ENCODE measurements at places on chromosomes 6 and 20. TPM values are rescaled to one million over a fixed set of nuclear protein-coding genes. Genes with fewer than 3 reads are reported as not detected.

Gene PKIB
- polyA plus RNA-seq, result not detected

Gene LPA
- not detected for polyA plus RNA-seq

Gene BHLHE23
- not detected for polyA plus RNA-seq

Gene SCAND1
- polyA plus RNA-seq, result 124 TPM

Gene SLC32A1
- polyA plus RNA-seq, result not detected

Gene ACSS1
- polyA plus RNA-seq, result 47.2 TPM

Gene GPR6
- polyA plus RNA-seq, result not detected

Gene SLC22A7
- not detected for polyA plus RNA-seq

Gene SMLR1
- polyA plus RNA-seq, result not detected

Gene TRIM15
- polyA plus RNA-seq, result not detected

Gene RING1
- 3.4 TPM for polyA plus RNA-seq

Gene DEFB126
- not detected for polyA plus RNA-seq

Gene TMEM170B
- polyA plus RNA-seq, result 0.38 TPM

Gene SLC22A16
- not detected for polyA plus RNA-seq

Gene POM121L2
- not detected for polyA plus RNA-seq

Gene FOXQ1
- polyA plus RNA-seq, result not detected

Gene PLN
- polyA plus RNA-seq, result 0.09 TPM

Gene ZNF391
- 1.8 TPM for polyA plus RNA-seq

Gene SSTR4
- polyA plus RNA-seq, result not detected

Gene RNF144B
- polyA plus RNA-seq, result 3.1 TPM

Gene EFCAB8
- polyA plus RNA-seq, result not detected

Gene FABP7
- polyA plus RNA-seq, result not detected

Gene SCRT2
- polyA plus RNA-seq, result not detected

Gene CCDC170
- not detected for polyA plus RNA-seq

Gene PRL
- not detected for polyA plus RNA-seq

Gene KIAA1586
- 10.4 TPM for polyA plus RNA-seq

Gene COL12A1
- not detected for polyA plus RNA-seq

Gene SLC17A3
- not detected for polyA plus RNA-seq

Gene CPXM1
- polyA plus RNA-seq, result not detected

Gene REM1
- not detected for polyA plus RNA-seq

Gene MTHFD1L
- polyA plus RNA-seq, result 9.2 TPM

Gene RWDD1
- polyA plus RNA-seq, result 79.0 TPM

Gene FNDC1
- not detected for polyA plus RNA-seq

Gene MUC21
- not detected for polyA plus RNA-seq

Gene BEND6
- not detected for polyA plus RNA-seq

Gene TRIM31
- 0.21 TPM for polyA plus RNA-seq

Gene TCF21
- polyA plus RNA-seq, result not detected

Gene FHL5
- not detected for polyA plus RNA-seq

Gene RIMS1
- not detected for polyA plus RNA-seq

Gene GHRH
- not detected for polyA plus RNA-seq

Gene DLL1
- not detected for polyA plus RNA-seq

Gene LAMP5
- not detected for polyA plus RNA-seq

Gene SMOC2
- not detected for polyA plus RNA-seq

Gene TMEM244
- 1.2 TPM for polyA plus RNA-seq

Gene MEI4
- not detected for polyA plus RNA-seq

Gene BACH2
- polyA plus RNA-seq, result 6.5 TPM

Gene PRKN
- 0.50 TPM for polyA plus RNA-seq

Gene SEL1L2
- not detected for polyA plus RNA-seq

Gene COL11A2
- polyA plus RNA-seq, result 0.49 TPM

Data from CD4-positive, alpha-beta memory T cell (primary cell).